Aortic smooth muscle cell (primary cell): ENCODE measurements at places on chromosomes 16 and 17. TPM values are rescaled to one million over a fixed set of nuclear protein-coding genes. Genes with fewer than 3 reads are reported as not detected.

The CX3CL1 gene
- 7.5 and 7.7 TPM in 2 replicates for total RNA-seq

The NTN3 gene
- 0.31 and 0.40 TPM in 2 replicates for total RNA-seq

The MED9 gene
- 8.3 and 8.5 TPM in 2 replicates for total RNA-seq

The ARHGAP27 gene
- 2.4 and 3.6 TPM in 2 replicates for total RNA-seq

The GNG13 gene
- total RNA-seq: not detected in 2 replicates

The FAM171A2 gene
- total RNA-seq: 0.79 and 0.81 TPM in 2 replicates

The TMEM238L gene
- total RNA-seq: not detected in 2 replicates

The C1QTNF1 gene
- 138 and 208 TPM in 2 replicates for total RNA-seq

The SHBG gene
- total RNA-seq: 0.26 and 0.50 TPM in 2 replicates

The CD300H gene
- total RNA-seq: not detected in 2 replicates

The HBQ1 gene
- not detected in 2 replicates for total RNA-seq

The NHERF1 gene
- 22.6 and 30.1 TPM in 2 replicates for total RNA-seq

The GLTPD2 gene
- total RNA-seq: not detected in 2 replicates

The GRN gene
- total RNA-seq: 240 and 273 TPM in 2 replicates

The DRC3 gene
- 0.66 and 0.81 TPM in 2 replicates for total RNA-seq

The TNS4 gene
- under 0.01 TPM in 1 of 2 replicates, not detected in the other for total RNA-seq

The CDRT4 gene
- 0.92 and 2.3 TPM in 2 replicates for total RNA-seq

The KRT14 gene
- total RNA-seq: 1.1 TPM in 1 of 2 replicates, not detected in the other

The YPEL2 gene
- 10.6 and 16.9 TPM in 2 replicates for total RNA-seq

The OR1A1 gene
- total RNA-seq: not detected in 2 replicates

The VASN gene
- total RNA-seq: 88.0 and 101 TPM in 2 replicates

The CA7 gene
- not detected in 2 replicates for total RNA-seq

The KLHL10 gene
- 0.13 TPM in 1 of 2 replicates, not detected in the other for total RNA-seq

The NUPR1 gene
- total RNA-seq: 22.1 and 37.0 TPM in 2 replicates

The PAGR1 gene
- 15.4 and 21.0 TPM in 2 replicates for total RNA-seq

The NTN1 gene
- total RNA-seq: 1.6 and 2.9 TPM in 2 replicates

The NOS2 gene
- under 0.01 and 0.13 TPM in 2 replicates for total RNA-seq

The TMIGD1 gene
- not detected in 2 replicates for total RNA-seq

The BCAS3 gene
- total RNA-seq: 45.0 and 57.8 TPM in 2 replicates

The PLCG2 gene
- 0.12 and 0.40 TPM in 2 replicates for total RNA-seq
